CD4-positive, alpha-beta T cell treated with Interleukin-21 for 1 hour (primary cell): ENCODE measurements at places on chromosomes 6 and 20.

DNA sequence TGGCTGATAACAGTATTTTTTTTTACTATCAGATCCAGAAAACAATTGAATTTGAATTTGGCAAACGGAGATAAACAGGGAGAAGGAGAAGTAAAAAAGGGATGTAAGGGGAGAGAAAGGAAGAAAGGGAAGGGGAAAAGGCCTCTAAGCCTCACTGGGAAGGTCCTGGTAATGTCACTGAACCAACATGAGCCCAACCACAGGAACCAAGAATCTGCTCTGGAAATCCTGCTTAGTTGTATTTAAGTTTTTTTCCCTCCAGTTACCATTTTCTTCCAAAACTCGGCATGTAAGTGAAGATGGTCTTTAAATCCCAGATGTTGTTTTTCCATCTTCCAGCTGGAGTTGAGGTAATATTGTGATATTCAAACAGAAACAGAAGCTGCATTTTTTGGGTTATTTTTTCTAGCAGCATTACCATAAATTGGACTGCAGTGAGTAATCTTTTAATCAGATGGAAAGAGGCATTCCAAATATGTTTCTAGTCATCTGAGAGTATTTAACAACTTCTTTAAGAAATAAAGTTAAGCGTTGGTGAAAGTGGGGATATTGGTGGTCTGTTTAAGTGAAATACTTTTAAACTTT is 91.1 kb downstream of the TXNDC5 start:
- DNase-seq = no peak

GRCh38 chr6:79719248-79719960 is 88.3 kb downstream of the SH3BGRL2 start:
- DNase-seq = no peak

- no peak for DNase-seq
These were observed 72.4 kb upstream of the LAMP5 start for GRCh38 chr20:9441948-9442347.

- no peak for DNase-seq
These were observed 6.9 kb upstream of the CTNNBL1 start for GRCh38 chr20:37686762-37687477.

DNA sequence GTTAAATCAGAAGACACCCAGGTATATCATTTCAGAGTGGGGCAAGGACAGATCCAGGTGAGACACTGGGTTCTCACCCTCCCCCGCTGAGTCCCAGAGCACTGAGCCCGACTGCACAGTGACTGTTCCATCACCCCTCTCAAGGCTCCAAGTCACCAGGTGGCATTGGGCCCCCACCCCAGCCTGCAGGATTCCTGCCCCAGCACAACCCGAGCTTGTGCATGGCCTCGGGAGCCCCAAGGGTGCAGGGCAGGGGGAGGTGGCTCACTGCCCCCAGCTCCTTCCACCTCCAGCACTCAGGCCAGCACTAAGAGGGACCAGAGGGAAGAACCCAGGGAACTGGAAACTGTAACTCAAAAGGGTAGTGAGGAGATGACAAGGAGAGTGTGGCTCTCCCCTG is 39.3 kb upstream of the CST5 start:
- DNase-seq = no peak

- no peak for DNase-seq
These were observed 247.8 kb downstream of the CD83 start for GRCh38 chr6:14365393-14365792.

DNA sequence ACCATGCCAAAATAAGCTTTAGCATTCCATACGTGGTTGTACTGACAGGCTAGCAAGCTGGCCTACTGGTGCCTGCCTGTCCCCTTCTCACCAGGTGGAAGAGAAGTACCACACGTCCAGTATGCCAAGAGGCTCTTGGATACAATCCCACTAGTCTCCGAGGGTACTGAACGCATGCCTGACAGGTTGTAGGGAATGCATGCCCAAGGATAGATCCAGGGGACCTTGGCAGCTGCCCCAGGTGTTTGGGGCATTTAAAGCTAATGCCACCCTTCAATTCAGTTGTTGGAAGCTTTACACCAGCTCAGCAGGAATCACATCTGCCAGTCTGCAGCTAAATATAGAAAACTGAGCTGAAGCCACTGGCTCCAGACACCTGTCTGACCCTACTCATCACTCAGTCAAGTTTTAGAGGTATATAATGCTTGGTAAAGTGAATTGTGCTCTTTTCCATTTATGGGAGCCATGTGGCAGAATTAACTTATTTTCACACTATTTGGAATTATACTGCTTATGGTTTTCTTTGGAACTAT is 4.9 kb downstream of the TUBB2B start:
- DNase-seq = no peak

DNA sequence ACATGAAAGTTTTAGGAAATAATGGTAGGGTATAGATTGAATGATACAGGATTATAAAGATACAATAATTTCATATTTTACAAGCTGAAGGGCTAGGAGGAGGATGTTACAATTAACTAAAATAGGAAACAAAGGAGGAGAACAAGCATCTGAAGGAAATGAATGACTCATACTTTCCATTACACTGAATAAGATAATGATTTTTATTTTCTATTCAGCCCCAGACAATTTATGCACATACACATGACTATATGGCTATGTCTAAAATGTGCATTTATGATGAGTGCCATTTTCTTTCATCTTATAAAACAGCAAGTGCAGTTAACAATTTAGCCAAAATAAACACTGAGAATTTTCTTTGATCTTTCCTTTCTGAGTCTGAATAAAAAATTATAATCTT is 994.6 kb upstream of the ADGRB3 start:
- no peak for DNase-seq

DNA sequence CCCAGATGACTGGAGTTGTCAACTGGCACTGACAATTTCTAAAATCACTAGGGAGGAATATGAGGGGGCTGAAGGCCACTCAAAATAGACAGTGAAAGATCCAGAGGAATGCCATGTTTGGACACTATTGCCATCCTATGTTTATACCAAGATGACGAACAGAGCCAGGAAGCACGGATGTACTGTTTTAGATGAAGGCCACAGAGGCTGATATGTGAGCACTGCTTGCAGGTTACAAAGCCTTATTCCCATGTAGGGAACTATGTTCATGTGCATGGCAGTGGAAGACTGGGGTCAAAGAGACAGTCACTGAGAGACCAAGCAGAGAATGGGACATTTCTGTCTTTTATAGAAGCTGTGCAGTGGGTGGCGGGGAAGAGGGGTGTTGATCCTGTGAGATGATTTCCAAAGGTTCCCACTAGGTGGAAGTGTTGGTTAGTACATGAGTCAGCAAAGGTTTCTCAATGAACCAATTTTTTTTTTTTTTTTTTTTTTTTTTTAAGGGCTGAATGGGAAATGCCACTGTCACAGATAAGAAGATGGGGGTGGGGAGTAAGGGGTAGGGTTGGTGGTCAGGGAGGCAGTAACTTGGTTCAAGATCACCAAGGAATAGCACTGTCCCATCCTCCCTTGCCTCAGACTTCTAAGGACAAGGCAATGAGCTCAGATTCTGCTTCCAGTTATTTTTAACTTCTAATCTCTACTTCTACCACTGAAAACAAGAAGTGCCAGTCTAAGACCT is 46.7 kb upstream of the MOCS1 start:
- DNase-seq = peak; percentile 16

DNA sequence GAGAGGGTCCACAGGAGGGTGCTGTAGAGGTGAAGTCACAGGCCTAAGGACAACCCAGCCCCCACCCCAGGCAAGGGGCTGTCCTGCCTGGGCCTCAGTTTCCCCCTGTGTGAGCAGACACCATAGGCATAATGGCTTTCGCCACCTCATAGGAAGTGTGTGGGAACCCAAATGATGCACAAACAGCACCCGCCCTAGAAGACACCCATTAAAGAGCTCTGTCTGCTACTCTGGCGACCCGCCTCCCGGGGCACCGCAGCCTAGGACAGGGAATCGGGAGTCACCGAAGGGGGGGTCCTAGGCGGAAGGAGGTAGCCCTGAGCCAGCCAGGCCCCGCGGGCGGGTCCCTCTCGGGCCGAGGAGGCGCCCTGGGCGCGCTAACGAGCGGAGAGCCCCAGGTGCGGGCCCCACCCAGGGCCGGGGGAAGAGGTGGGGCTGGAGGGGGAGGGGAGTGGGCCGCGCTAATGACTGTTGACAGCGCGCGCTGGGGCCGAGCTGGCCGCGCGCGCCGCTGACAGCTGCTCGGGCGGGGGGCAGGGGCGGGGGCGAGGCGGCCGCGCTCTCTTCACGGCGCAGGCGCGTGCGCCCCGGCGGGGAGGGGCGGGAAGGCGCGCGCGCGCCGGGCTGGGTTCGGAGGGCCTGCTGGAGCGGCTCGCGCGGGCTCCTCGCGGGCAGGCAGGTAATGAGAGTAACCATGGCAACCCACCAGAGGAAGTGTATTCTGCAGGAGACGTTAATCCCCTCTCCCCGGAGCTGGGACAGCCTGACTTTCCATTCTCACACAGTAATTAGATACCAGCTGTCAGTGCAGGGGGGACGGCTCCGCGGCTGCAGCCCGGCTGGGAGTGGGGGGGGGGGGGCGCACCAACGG is 48.9 kb downstream of the NOL4L start:
- DNase-seq = peak; percentile 89

DNA sequence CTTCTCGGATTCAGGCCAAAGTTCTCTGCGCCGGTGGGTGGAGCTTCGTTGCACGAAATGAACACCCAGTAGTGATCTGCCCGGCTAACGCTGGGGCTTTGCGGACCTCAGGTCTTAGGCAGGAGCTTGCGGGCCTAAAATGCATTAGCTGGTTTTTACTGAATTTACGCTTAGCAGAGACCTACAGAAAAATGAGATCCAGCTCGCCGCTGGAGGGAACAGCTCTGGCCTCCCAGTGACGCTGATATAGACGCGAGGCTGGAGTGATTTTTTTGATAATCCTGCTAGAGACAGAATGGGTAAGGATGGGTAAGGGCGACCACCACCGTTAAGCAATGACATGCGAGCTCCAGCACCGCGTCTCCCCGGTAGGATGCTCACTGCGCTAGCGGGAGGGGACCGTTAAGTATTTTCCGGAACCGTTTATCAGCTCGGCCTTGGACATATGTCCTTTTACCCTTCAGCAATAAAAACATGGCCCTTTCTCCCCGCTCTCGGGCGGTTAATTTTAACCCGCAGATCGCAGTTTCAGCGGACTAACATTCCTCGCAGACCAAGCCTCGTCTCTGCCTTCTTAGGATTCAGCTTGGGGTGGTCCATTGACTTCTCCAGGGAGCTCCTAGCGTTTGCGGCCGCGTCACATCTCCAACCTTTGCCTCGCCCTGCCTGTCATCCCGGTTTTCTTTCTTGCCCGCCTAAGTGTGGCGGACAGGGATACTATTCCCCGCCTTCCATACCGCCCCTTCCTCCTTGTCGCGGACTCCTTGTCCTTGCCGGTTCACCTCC is 109.3 kb downstream of the GPX5 start:
- no peak for DNase-seq

GRCh38 chr6:126374372-126374771 is 34.5 kb downstream of the CENPW start:
- DNase-seq = no peak
